Ascending aorta (tissue), 2 donors: ENCODE measurements at places on chromosomes 3 and 15.

DNA sequence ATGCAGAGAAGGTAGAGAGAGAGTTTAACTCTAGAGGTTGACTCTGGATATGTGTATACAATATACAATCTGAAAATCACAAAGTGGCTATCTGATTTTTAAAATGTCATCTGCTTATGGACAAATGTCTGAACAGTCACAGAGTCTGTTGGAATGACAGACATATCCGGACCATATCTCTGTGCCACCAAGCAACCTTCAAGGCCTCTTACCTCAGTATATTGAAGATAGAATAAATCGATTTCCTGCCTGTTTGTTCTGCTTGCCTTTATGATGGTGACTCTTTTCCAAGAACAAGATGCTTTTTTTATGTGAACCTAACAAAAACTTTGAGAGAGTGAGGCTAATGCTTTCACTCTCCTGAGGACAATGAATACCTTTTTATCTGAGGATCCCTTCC is 151.1 kb downstream of the RBPMS2 start:
- DNase-seq = no peak

GRCh38 chr3:56222866-56223265 is 245.4 kb downstream of the ERC2 start:
- no peak for DNase-seq

GRCh38 chr3:194121891-194122631 is 13.9 kb upstream of the HES1 start:
- no peak for DNase-seq

- DNase-seq = no peak
Observed at GRCh38 chr15:93307513-93307912, 218.5 kb upstream of the RGMA start.

- no peak for DNase-seq
Observed at GRCh38 chr15:56036546-56037067, 43.2 kb upstream of the NEDD4 start.

GRCh38 chr15:57625703-57626448 is 34.2 kb downstream of the MYZAP start:
- no peak for DNase-seq

- no peak for DNase-seq
Observed at GRCh38 chr3:58241306-58242044, 3.9 kb downstream of the ABHD6 start.

- no peak for DNase-seq
Observed at GRCh38 chr15:55587321-55588069, 650 bp downstream of the PYGO1 start.

DNA sequence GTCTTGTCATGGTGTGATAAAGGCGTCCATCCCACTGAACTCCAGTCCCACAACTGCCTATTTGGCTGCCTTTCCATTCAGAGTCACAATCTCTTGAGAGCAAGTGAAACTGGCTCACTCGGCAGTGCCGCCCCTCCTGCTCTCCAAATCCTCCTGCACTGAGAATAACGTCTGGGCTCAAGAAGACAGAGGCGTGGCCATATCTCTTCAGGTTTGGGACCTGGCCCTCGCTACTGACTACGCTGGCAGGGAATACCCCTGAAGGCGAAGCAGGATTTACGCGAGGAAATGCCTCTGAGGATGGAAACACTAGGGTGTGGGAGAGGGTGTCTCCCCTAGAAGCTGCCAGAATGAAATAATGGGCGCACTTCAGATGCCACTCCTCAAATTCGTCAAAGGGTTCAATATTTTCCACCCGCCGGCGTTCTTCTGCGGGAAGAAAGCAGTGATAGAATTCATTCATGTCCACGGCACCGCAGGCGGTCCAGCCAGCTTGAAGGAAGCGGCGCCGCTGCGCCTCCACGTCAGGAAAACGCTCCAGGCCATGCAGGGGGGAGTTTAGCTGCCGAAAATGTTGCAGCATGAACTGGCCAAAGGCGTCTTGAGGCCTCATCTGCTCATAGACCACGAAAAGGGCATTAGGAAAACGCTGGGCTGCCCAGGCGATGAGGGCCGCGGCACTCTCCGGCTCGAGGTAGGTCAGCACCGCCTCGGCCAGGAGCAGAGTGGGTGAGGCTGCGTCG is 985 bp downstream of the LCMT2 start:
- no peak for DNase-seq
